ENCODE measurements at places on chromosomes 12 and 14. TPM values are rescaled to one million over a fixed set of nuclear protein-coding genes. Genes with fewer than 3 reads are reported as not detected.
A peak's percentile ranks its signal among the peaks of the same experiment; 100 is the strongest.

Gene SLC25A21
- 0.50 TPM for total RNA-seq

Gene CLEC2A
- total RNA-seq, result not detected

- no peak for DNase-seq
Measured at GRCh38 chr14:98945611-98946570, 326.1 kb downstream of the BCL11B start.

DNA sequence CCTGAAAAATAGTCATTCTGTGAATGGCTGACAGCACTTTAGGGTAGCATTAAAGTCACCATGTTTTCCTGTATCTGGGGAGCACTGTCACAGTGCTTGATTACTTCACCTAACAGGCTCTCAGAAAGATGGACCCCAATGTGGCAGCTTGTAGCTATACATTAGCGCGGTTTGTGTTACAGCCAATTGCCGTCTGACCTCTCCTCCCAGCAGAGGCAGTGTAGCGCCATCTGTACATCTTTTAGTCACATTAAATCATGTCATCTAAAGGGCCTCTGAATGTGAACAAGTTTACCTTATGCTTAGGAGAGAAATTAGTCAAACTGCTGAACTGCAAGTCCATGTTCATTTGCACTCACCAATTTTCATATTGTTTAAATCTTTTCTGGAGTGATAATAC lies 113.7 kb downstream of the LMO3 start:
- DNase-seq, result no peak

Gene CABP1
- total RNA-seq, result under 0.01 TPM

Gene SMIM41
- total RNA-seq, result 2.0 TPM

- peak; percentile 13 for DNase-seq
Measured at GRCh38 chr14:91573894-91574837, 64.1 kb upstream of the PPP4R3A start.

Measured in fibroblast of lung (primary cell).